ENCODE measurements at places on chromosomes 11 and 22. TPM values are rescaled to one million over a fixed set of nuclear protein-coding genes. Genes with fewer than 3 reads are reported as not detected.

The HBE1 gene
- total RNA-seq, result not detected

The SLC6A5 gene
- total RNA-seq, result not detected

The SLC22A6 gene
- total RNA-seq, result not detected

The TMA7B gene
- not detected for total RNA-seq

The MPZL2 gene
- 25.8 TPM for total RNA-seq

The FAM180B gene
- total RNA-seq, result not detected

The FOLR1 gene
- total RNA-seq, result not detected

The KMT5B gene
- total RNA-seq, result 28.1 TPM

The FREY1 gene
- 2.6 TPM for total RNA-seq

The TOB2 gene
- 45.1 TPM for total RNA-seq

The OR8B3 gene
- total RNA-seq, result not detected

The FAM181B gene
- under 0.01 TPM for total RNA-seq

The CHCHD10 gene
- 1.6 TPM for total RNA-seq

The DDX25 gene
- total RNA-seq, result not detected

The OR10G8 gene
- 0.19 TPM for total RNA-seq

The APOL6 gene
- 4.6 TPM for total RNA-seq

The OR52A1 gene
- total RNA-seq, result not detected

The HTATIP2 gene
- 49.4 TPM for total RNA-seq

The ASCL2 gene
- total RNA-seq, result not detected

The MS4A15 gene
- not detected for total RNA-seq

The BIRC3 gene
- 4.3 TPM for total RNA-seq

The NCAM1 gene
- total RNA-seq, result 1.6 TPM

The C22orf31 gene
- total RNA-seq, result not detected

The GLYAT gene
- not detected for total RNA-seq

The NCAPH2 gene
- total RNA-seq, result 31.7 TPM

The CSF2RB gene
- total RNA-seq, result 15.6 TPM

The KRTAP5-1 gene
- total RNA-seq, result not detected

The BCO2 gene
- total RNA-seq, result 1.1 TPM

The GANAB gene
- total RNA-seq, result 223 TPM

The TRPC6 gene
- under 0.01 TPM for total RNA-seq

The SLC35E4 gene
- total RNA-seq, result 22.6 TPM

The FJX1 gene
- total RNA-seq, result 39.5 TPM

The BTBD18 gene
- not detected for total RNA-seq

The KDM4E gene
- not detected for total RNA-seq

The KIF18A gene
- total RNA-seq, result 8.5 TPM

The SCO2 gene
- 2.9 TPM for total RNA-seq

The RNF214 gene
- 14.2 TPM for total RNA-seq
